ENCODE measurements at places on chromosomes 7 and 10.
A peak's percentile ranks its signal among the peaks of the same experiment; 100 is the strongest.

DNA sequence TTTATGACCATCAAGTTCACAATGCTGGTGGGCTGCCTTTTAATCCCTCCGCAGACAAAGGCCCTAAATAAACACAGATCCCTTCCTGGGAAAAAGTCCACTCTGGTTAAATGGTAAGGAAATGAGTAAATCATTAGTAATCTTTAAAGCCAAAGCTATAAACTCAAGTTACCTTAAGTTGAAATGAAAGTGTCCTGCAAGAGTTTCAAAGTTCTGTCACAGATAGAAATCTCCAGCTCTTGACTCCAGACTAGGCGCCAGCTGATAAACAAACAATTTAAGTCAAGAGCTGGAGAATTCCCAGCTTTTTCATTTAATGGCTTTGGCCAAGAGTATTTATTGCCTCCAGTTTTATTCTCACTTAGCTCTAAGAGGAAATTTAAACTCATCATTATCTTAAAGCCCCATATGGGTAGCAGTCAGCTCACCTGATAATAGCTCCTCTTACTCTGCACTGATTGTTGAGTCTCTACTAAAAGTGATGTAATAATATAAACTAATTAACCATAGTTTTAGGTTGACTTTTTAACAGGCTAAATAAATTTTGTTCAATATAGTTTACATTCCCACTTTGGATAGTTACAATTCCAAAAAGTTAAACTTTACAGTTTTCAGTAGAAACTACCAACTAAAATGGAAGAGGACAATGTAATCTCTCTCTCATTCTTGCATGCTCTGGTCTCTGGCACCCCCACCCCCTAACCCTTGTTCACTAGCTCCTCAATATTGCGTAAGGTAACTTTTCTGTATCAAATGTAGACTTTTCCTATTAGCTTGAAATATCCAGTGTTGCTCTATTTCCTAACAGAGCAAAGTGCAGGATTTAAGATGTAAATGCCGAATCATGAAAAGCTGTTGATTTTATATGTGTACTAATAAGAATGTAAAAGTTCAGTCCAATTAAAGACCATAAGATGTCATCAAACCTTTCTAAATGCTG lies 56.1 kb downstream of the HIBADH start:
- no peak for DNase-seq

- DNase-seq: no peak
Measured at GRCh38 chr10:21885940-21886339, 117.6 kb downstream of the DNAJC1 start.

GRCh38 chr10:50398823-50399222 lies 147.5 kb upstream of the ASAH2 start:
- no peak for DNase-seq

DNA sequence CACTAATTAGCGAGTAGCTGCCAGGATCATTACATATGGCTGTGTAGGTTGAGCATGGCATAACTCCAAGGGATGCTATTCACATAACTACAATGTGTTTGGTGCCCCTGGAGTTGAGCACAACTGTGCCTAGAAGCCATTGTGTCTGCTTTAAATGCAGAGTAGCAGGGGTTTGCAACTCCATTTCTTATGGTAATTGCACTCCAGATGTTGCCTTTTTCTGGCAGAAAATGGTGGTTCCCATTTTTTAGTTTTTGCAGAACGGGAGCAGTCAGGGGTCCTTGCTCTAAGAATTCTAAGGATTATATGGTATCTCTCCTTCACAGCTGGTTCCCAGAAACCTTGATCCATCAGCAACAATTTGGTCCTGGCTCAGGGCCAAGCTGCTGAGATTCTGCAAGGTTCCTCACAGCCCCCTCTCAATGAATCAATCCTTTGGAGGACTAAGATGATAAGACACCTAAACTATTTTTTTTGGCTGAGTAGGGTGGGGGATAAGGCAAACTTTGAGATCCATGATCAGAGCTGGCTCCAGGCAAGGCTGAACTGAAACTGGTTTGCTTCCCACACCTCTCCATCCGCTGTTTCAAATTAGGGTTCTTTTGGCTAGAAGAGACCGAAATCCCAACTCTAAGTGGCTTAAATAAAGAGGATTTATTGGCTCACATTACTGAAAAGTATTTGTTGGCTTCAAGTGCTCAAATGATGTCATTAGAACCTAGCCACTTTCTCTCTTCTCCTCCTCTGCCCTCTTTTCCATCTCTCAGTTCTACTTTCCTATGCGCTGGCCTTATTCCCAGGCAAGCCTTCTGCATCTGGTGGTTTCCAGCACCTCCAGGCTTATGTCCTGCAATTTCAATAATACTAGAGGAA lies 97.5 kb upstream of the CCDC6 start:
- DNase-seq: no peak

DNA sequence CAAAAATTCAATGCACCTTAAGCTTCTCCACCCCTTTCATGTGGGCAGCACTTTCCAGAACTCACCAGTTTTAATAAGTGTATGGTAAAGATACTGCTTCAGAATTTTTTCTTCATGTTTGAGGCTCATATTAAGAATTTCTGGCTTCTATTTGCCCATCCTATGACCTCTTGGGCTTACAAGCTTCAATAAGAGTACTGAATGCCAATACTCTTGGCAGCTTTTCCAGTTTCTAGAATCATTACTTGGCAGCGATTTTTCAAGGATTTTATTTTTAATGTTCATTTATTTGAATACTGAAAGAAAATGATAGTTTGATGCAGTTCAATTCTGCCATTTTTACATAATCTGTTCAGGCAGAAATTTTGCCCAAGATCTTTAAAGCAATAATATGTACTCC lies 242.1 kb upstream of the KCND2 start:
- no peak for DNase-seq

DNA sequence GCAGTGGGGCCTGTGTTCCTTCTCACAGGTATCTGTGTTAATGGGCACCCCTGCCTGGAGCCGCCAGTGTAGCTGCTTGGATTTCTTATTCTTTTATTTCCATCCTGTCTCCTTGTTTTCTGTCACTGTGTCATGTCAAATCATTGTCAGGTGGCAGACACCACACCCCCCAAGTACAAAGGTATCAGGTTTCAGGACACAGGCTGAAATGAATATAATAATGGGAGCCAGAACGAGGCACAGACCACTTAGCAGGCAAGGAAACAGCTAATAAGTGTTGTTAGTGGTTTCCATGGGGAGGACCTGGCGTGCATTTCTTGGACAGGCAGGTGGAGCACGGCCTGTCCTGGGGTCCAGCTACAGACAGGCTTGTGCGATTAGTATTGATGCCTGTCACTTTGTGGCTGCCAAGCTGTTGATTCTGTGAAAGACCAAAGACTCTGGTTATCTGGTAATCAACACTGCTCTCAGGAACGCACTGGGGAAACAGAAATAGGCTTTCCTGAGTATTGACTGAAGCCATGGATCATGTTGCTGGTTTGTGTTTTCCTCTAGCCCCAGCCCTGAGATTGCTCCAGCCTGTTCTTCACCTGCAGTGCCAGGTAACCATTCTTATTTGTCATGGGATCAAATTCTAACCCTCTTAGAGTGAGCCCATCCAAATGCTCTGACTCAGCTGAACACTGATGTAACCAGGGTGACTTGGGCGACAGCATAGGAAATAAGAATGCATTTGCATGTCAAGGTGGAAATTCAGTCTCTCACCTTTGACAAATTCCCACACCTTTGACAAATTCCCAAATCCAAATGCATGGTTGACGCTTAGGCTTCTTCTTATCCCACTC lies 1002.0 kb downstream of the LRMDA start:
- DNase-seq: no peak

DNA sequence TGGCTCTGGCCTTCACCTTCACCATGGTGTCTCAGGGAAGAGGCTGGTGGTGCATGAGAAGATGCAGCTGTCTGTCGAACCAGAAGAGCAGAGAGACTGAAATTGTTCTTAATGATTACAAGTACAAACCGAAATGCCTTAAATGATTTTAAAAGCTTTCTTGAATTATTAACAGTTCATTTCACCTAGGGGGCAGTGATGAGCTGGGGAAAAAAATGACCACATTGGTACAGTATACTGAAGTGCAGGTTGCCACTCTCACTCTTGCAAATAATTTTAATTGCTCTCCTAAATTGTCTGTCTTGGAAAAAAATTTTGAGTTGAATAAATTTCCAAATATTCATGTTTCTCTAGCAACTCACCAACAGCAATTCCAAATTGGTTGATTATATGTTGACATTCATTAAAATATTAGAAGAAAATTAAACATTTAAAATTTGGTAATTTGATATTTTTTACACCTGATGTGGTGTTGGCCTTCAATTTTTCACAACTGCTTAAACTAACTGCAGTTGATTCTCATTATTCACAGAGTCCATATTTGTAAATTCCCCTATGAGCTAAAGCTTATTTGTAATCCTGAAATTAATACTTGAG lies 692.6 kb downstream of the ZWINT start:
- DNase-seq: no peak

GRCh38 chr7:158584407-158584806 lies 3.2 kb downstream of the PTPRN2 start:
- DNase-seq: no peak

GRCh38 chr7:33816106-33816505 lies 89.2 kb upstream of the BMPER start:
- no peak for DNase-seq

- DNase-seq: no peak
Measured at GRCh38 chr7:113710310-113711096, 208.3 kb downstream of the PPP1R3A start.

- DNase-seq: no peak
Measured at GRCh38 chr10:103459615-103460014, 915 bp upstream of the CALHM1 start.

GRCh38 chr10:76231286-76231934 lies 800.0 kb downstream of the LRMDA start:
- no peak for DNase-seq

DNA sequence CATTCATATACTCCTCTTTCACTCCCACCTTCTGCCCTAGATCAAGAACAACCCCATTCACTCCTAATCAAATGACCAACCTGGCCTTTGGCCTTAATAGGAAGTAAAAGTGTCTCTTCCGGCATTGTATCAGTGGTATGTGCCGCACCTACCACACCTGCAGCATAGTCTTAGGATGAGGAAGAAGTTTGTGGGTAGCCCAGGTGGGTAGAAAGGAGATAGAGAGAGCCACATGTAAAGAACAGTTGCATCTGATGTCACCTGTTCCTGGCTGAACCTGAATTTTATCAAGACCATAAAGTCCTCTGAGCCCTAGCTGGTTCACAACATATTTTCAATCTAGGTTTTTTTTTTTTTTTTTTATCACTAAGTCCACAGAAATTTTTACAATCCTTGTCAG lies 55.5 kb upstream of the PTPN12 start:
- DNase-seq: no peak

DNA sequence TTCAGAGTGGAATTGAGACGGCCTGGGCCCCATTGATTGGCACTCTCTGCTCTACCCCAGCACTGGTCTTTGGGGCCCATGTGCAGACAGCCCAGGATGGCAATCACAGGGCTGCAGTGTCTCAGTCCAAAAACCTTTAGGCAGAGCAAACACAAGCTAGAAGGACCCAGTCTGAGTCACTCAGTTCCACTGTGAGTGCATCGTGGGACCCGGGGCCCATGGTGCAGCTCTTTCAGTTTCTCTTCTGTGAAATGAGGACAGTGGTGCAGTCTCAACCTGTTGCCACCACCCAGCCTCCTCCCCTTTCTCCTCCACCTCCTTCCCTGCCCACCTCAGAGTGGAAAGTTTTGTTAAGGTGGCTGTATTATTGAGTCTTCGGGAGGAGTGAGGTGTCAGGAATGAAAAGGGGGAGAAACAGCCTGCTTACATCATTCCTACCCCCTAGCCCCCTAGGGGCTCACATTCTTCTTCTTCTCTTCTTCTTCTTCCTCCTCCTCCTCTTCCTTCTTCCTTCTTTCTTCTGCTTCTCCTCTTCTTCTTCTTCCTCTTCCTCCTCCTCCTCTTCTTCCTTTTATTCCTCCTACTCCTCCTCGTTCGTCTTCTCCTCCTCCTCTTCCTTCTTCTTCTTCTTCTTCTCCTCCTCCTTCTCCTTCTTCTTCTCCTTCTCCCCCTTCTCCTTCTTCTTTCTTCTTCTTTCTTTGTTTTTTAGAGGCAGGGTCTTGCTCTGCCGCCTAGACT lies 19.5 kb upstream of the CARD11 start:
- peak; percentile 63 for DNase-seq

DNA sequence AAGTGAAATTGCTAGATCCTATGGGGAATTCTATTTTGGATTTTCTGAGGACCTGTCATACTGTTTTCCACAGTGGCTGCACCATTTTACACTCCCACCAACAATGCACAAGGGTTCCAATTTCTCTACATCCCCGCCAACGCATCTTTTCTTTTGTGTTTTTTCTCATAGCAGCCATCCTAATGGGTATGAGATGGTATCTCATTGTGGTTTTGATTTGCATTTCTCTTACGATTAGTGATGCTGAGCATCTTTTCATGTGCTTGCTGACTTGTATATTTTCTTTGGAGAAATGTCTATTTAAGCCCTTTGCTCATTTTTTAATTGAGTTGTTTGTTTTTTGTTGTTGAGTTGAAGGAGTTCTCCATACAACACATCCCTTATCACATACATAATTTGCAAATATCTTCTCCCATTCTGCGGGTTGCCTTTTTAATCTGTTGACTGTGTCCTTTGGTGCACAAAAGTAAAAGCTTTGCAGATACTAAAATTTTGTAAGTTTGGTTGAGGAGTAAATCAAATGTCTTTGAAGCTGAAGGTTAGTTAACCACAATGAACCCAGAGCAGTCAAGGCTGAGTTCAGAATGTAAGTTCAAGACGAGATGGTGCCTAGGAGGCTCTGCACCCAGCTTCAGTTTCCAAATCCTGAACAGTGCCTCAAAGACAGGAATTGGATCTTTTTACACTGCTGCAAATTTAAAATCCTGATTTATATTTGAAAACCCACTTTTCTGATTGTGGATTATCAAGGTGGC lies 195.4 kb downstream of the COBL start:
- DNase-seq: no peak

DNA sequence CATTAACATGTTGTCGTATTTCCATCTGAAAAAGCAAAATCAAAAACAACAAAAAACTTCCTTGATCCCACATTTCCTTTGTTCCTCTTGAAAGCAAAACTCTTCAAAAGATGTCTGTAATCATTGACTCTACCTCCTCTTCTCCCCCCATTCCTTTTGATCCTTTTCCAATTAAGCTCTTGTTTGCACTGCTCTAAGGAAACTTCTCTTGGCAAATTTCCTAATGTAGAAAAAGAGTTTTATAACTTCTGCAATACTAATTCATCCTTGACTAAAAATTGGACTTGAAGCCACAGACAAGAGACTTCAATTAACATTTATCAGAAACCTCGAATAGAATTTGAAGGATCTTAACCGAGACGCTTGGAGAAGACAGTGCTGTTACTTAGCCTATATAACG lies 317.1 kb upstream of the SEMA3C start:
- DNase-seq: no peak

DNA sequence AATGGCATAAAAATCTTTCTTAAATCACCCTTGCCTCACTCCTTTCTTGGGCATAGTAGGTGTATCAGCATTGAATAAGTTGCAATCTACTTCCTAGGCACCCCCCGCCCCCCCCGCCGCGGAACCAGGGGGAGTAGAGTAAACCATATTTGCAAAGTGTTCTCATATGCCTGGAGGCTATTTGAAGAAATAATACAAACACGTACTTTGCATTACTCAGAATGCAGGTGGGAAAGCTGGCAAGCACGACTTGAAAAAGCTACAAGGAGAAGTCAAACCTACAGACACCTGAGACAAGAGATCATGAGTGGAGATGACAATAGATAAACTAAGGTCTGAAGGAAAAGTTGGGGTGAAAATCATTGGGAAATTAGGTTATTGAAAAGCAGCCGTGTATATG lies 65.6 kb downstream of the POM121L12 start:
- DNase-seq: no peak

Measured in activated CD4-positive, alpha-beta T cell treated with anti-CD3 and anti-CD28 coated beads, Interleukin-2, amount 50 U/mL, for 1 hour (primary cell).